Stimulated activated CD8-positive, alpha-beta memory T cell treated with anti-CD3 and anti-CD28 coated beads, Interleukin-7, amount 100 ng/mL, for 4 hours (primary cell): ENCODE measurements at places on chromosomes 3 and 15.

DNA sequence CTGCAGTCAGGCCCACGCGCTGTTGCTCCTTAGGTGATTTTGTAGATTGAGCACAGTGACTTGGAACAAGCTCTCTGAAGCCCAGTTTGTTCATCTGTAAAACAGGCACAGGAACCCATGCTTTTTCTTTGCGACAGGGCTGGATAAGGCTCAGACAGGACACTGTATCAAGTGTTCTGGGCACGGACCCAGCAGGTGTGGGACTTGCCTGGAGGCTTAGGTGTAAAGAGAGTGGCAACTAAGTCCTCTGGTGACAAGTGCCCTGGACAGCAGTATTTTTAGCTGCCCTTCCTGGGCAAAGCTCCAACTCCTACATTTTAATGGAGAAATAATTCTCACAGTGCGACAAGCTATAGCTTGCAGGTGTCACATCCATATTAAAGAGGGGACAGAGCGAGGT lies 32.2 kb downstream of the CD276 start:
- DNase-seq, result no peak

DNA sequence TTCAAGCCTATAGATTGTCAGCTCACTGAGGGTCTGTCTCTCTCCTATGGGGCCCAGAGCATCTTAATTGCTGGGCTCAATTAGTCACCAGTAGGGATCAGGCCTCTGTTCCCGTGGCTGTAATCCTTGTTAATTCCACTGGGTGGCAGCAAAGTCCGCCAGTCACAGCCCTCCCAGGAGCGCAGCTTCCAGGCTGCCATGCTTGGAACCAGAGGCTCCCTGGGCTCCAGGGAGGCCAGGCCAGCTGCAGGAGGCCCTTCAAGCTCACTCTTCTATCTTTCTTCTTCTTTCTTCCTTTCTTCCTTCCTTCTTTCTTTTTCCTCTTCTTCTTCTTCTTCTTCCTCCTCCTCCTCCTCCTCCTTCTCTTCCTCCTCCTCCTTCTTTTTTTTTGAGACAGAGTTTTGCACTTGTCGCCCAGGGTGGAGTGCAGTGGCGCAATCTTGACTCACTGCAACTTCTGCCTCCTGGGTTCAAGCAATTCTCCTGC lies 14.4 kb downstream of the RNU5B-1 start:
- DNase-seq, result peak; percentile 56

- no peak for DNase-seq
Measured at GRCh38 chr3:172476347-172476746, 28.1 kb upstream of the GHSR start.

GRCh38 chr3:180275176-180275575 lies 238.4 kb upstream of the PEX5L start:
- DNase-seq, result no peak

DNA sequence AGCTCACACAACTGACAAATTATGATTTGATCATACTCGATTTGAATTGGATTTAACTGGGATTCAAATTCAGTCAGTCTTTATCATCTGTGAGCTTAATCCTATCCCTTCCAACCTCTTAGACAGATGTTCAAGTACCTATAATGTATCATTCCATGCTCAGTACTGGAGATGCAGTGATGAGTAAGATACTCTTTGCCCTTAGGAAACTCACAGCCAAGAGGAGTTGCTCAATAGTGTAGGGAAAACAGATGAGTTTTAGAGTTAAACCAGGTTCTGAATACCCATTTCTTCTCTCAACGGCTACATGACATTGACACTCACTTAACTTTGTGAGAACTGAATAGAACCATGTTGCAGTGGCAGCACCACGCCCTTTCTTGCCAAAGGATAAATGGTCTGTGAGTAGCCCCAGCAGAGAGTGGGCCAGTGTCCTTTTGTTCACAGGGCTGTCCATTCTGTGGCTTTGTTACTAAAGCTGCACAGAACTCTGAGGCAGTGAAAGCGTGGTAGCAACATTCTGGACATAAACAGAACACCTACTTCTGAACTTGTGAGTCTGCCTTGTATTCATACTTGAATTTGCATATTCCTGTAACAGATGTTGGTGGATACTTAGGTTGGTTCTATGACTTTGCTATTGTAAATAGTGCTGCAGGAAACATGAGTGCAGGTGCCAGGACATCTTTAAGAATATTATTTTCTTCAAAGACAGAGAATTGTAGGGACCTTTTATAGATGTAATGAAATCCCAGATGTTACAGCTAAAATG lies 91.6 kb downstream of the RASA2 start:
- DNase-seq, result no peak

DNA sequence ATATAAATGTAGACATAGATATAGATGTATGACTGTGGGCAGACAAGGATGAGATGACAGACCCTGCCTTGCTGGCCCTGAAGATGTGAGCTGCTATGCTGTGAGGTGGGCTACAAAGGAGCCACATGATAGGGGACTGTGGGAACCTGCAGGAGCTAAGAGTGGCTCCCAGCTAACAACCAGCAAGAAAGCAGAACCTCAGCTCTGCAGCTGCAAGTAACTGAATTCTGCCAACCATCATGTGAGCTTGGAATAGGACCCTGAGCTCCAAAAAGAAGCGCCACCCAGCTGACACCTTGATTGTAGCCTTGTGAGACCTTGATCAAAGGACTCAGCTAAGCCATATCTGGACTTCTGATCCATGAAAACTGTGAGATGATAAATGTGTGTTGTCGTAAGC lies 123.3 kb upstream of the GRM7 start:
- no peak for DNase-seq

DNA sequence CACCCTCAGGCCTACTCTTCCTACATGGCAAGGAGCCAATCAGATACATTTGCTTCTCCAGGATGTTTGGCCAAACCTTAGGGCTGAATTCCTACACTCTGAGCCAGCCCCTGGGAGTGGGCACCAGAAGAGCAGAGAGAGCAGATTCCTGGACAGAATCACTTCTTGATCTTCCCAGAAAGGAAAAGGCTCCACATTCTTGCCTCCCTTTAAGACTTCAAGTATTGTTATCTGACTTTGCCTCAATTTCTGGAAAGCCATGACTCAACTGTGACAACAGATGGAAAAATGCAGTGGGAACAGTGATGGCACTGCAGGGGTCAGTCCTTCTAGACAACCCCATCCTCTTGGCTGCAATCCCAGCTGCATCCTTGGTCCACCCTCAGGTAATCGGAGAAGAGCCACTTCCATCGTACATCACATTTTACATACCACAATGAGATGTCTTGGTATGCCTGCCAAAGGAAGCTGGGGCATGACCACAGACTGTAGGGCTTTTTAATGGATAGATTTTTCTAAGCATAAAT lies 21.0 kb downstream of the SLCO2A1 start:
- DNase-seq, result no peak

GRCh38 chr3:60065227-60065868 lies 1015.5 kb upstream of the CFAP20DC start:
- no peak for DNase-seq

GRCh38 chr3:133962849-133963248 lies 66.9 kb downstream of the SLCO2A1 start:
- no peak for DNase-seq

- DNase-seq, result no peak
Measured at GRCh38 chr3:158094235-158095110, 11.7 kb downstream of the SHOX2 start.

DNA sequence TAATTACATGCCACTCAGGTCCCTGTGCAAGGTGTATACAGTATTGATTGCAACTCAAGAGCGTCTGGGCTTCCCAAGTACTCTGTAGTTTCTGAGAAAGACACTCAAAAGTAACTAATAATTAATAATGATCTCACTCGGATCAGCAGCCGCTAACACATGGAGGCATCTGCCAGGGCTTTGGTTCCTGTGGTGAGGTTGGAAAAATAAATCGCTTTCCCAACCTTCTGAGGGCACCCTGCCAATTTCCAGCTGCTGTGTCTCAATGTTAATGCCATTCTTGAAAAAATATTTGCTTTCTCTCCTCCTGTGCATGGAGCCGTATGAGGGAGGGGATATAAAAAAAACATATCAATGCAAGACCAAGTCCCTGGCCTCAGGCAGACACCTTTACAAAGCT lies 116.5 kb upstream of the SLC2A2 start:
- DNase-seq, result no peak

GRCh38 chr15:63554337-63554927 lies 42.8 kb upstream of the FBXL22 start:
- DNase-seq, result no peak

GRCh38 chr15:76968306-76968705 lies 26.6 kb upstream of the PSTPIP1 start:
- no peak for DNase-seq

GRCh38 chr15:39312984-39313383 lies 267.9 kb upstream of the THBS1 start:
- DNase-seq, result no peak

DNA sequence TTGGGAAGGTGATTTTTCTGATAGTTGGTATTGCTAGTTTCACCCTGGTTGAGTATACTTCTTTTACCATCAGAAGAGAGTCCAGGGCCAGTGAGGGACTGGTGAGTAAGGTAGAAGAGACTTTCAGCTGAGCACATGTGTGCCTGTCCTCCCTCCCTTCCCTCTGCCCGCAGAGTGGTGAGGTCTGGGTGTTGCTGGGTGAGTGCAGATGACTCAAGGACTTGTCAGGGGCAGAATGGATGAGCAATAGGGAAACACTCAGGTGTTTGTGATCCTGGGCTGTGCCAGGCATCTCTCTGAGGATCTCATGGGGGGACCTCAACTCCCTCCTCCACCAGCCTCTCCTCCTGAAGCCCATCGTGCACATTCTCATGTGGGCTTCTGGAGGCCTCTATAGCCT lies 76.0 kb upstream of the GSK3B start:
- DNase-seq, result no peak

GRCh38 chr15:31005660-31006059 lies 14.2 kb upstream of the MTMR10 start:
- DNase-seq, result no peak
